ENCODE measurements at places on chromosomes 11 and 22.

- DNase-seq, result no peak
Observed at GRCh38 chr22:27673839-27674238, 127.7 kb downstream of the MN1 start.

DNA sequence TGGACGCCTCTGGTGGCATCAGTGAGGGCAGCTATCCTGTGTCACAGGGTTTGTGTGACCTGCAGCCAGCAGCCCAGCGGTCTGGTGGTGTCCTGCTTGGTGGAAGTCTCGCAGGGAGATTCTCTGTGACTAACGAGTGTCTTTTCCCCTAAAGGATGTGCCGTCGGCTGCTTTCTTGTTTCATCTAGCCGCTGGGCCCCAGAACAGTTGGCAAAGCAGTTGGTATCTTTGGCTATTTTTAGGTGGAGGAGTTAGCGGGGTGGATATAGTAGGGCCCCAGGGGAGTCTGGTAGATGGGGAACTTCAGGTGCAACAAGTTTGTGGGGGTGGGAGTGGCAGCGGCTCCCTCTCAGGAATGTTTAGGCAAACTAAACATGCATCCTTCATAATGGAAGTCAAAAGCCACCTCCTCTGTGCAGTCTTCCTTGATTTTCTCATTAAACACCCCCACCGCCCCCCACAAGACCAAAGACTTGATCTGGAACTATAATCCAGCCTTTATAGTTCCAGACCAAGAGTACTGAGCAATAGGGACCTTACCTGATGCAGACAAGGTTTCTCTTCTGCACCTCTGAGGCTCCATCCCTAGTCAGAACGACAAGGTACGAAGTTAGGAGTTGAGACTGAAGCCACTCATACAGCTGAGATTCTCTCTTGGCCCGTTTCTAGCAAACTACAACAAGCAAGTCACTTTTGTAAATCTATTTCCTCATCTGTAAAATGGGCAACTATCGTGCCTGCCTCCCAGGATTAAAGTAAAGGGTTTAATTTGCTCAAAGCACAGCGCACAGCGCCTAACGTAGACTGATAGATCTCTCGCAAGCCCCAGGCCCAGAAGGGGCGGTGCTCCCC, 1.1 kb upstream of the PELI3 start:
- DNase-seq, result no peak

GRCh38 chr22:42637555-42637954, 2.8 kb downstream of the ATP5MGL start:
- no peak for DNase-seq

GRCh38 chr22:49599039-49599438, 228.6 kb downstream of the BRD1 start:
- DNase-seq, result no peak

- DNase-seq, result no peak
Observed at GRCh38 chr22:22817468-22818201, 70.0 kb upstream of the IGLL5 start.

DNA sequence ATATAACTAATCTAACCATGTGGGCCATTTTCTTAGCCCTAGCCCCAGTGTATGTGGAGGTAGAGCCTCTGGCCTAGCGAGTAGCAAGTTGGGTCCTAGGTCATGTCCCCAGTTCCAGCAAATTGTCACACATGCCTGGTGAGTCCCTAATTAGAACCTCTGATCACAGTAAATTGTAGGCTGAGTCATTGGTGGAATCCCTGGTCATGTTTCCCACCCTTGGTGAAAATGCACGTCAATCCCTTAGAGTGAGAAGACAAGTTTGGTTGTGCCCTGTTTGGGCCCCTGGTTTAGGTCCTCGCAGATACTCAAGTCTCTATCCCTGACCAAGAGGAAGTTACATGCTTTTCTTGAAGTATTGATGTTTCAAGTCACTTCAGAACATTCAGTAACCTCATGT, 46.7 kb downstream of the ATM start:
- DNase-seq, result no peak

- DNase-seq, result no peak
Observed at GRCh38 chr11:117223741-117224689, 7.9 kb downstream of the PCSK7 start.

- DNase-seq, result no peak
Observed at GRCh38 chr11:87013912-87014825, 23.6 kb upstream of the TMEM135 start.

GRCh38 chr11:2523821-2524391, 79.1 kb downstream of the KCNQ1 start:
- no peak for DNase-seq

- peak; percentile 72 for DNase-seq
Observed at GRCh38 chr22:27876684-27877083, 42.4 kb downstream of the PITPNB start.
